ENCODE measurements at places on chromosomes 7 and 10. TPM values are rescaled to one million over a fixed set of nuclear protein-coding genes. Genes with fewer than 3 reads are reported as not detected.

SUGCT gene
- 8.2 TPM for total RNA-seq

SVOPL gene
- total RNA-seq = not detected

DNA sequence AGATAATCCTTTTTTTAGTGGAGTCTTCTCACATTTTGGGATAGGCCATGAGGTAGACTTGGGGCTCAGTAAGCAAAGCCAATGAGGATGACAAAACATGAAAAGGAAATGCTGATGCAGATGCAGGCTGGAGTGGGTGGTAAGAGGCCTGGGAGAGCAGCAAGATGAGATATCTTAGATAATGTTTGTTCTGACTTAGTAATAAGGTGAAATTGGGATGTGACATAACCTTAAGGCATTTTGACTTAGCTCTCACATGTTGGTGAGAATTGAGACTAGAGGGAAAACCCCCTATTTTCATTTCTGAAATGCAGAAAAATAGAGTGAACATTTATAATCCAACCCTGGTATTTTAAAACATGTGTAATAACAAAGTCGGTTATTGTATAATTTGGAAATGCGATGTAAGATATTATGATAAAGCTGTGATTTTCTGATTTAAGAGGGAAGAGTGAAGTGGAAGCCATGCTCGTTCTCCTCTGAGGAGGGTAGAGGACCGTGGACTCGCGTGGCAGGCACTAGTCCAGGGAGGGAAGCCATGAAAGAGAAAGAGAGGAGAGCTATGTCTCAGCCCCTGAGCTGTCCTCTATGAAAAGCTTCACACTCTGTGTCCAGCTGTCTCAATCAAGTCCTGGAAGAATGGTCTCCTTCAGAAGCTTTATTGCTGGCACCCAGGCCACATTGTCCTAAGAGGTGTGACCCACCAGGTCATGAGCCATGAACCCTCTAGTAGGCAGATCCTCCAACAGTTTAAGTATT lies 57.3 kb downstream of the ST7 start:
- no peak for ATAC-seq

- no peak for ATAC-seq
Observed at GRCh38 chr10:69810675-69811397, 9.1 kb downstream of the COL13A1 start.

DNA sequence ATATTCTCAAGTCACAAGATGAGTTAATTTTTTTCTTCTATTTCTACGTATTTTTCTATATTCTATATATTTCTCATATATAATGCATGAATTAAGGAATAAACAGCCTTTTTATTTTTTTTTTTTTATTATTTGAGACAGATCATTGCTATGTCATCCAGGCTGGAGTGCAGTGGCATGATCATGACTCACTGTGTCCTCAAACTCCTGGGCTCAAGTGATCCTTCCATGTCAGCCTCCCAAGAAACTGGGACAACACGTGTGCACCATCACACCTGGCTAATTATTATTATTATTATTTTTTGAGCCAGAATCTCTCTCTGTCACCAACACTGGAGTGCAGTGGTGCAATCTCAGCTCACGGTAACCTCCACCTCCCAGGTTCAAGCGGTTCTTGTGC lies 1.5 kb downstream of the CLDN12 start:
- ATAC-seq = no peak

GRCh38 chr10:45557275-45557905 lies 115.2 kb downstream of the ZFAND4 start:
- no peak for ATAC-seq

SPDYE2 gene
- total RNA-seq = not detected

Data from esophagus mucosa (tissue), 1 donor.